ENCODE measurements at places on chromosomes 3 and 15.
A peak's percentile ranks its signal among the peaks of the same experiment; 100 is the strongest.

DNA sequence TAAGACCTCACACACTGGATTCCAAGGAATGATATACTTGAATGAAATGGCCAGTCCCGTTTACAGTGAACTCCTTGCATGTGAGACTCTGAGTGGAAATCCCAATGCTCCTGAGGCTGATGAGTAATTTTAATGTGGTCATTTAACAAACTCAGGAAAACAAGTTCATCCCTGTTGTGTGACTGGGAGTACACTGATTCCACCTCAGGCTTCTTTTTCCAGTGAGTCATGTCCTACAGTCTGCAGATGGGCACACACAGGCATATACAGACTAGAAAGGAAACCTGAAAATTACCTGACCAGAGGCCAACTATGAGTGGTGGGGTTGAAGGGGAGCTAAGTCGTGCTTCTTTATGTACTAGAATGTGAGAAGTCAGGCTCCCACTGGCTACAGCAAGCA lies 5.8 kb downstream of the SQOR start:
- DNase-seq, result no peak

- DNase-seq, result no peak
These were observed 29.8 kb upstream of the APOD start for GRCh38 chr3:195613468-195614069.

- DNase-seq, result no peak
These were observed 48.8 kb upstream of the PIK3R4 start for GRCh38 chr3:130795396-130795795.

DNA sequence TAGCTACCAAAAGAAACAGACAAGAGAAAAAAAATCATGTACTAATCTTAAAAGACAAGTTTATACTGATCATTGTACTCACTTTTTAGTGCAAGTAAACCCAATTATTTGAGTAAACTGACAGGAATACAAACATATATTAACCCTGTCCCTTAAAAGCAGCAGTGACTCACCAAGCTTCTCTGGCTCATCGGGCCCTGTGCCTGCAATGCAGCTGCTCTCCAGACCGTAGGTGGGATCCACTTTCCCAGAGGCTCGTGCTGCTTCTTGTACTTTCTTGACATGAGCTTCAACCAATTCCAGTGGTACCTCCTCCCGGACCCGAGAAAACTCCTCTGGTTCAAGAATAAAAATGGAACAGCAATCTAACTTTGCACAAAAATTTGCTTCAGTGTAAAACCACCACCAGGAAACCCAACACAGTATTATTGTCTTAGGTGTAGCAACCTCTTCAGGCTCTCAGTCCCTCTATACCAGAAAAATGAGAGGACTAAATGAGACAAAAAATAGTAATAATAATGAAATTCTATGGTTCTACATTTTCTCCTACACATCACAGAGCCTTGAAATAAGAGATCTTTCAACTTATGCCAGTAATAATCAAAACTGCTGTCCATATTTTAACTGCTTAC lies 82.6 kb upstream of the CSPG5 start:
- no peak for DNase-seq

GRCh38 chr3:24037971-24038370 lies 92.9 kb downstream of the NR1D2 start:
- no peak for DNase-seq

DNA sequence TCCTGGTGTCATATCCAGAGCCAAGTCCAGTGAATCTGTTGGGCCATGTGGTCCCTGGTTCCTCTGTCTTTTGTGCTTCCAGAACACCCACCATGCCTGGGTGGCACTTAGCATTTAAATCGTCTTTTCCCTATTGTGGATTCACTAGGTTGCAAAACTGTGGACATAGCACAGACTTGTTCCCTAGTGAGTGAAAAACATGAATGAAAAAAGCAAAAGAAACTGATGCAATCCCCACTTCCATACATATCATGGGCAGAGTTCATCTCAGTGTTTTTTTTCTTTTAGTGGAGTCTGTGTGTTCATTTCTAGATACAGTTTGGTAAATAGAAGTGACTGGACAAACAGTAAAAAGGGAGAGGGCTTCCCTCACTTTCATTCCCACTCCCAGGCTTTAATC lies 170.5 kb downstream of the SLCO3A1 start:
- DNase-seq, result no peak

DNA sequence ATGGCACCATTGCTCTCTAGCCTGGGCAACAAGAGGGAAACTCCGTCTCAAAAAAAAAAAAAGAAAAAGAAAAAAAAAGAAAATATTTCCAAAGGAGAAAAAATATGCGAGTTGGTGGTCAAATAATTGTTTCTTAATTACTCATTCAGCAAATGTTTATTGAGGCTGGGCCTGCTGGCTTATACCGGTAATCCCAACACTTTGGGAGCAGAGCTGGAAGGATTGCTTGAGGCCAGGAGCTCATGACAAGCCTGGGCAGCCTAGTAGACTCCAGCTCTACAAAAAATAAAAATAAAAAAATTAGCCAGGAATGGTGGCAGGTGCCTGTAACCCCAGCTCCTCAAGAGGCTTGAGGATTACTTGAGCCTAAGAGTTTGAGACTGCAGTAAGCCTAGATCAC lies 4.1 kb downstream of the KNL1 start:
- no peak for DNase-seq

- no peak for DNase-seq
These were observed 79.7 kb downstream of the LRRFIP2 start for GRCh38 chr3:37094636-37095035.

DNA sequence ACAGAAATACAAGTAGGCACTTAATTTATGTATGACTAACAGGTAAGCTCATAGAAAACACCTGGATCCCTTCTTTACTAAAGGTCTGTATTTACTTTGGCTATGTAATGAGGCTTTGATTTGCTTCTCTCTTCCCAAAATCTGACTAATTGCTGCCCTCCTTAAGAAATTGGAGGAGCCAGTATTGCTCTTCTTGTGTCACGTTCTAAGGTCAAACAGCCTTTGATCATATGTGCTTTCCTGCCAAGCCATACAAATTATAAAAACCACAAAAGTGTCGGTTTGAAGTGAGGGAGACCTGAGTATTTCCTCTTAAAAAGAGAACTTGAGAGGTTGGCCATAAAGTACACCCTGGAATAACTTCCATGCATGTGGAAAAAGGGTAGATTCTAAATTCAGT lies 112.1 kb upstream of the MB21D2 start:
- no peak for DNase-seq

- no peak for DNase-seq
These were observed 20.5 kb upstream of the FGD5 start for GRCh38 chr3:14798231-14798630.

DNA sequence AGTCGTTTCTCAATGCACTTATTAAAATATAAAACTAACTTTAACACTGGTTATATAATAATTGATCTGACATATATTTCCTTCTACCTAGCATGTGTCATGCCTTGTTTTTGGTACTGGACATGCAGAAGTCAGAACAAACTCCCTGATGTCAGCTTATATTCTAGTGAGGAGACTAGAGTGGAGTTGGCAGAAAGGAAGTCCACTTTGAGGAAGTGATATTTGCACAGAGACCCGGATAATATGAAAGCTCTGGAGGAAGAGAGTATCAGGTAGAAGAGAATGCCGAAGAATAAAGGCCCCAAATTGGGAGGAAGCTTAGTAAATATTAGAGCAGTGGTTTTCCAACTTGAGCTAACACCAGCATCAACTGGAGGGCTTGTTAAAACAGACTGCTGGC lies 24.6 kb upstream of the ZNF280D start:
- no peak for DNase-seq

DNA sequence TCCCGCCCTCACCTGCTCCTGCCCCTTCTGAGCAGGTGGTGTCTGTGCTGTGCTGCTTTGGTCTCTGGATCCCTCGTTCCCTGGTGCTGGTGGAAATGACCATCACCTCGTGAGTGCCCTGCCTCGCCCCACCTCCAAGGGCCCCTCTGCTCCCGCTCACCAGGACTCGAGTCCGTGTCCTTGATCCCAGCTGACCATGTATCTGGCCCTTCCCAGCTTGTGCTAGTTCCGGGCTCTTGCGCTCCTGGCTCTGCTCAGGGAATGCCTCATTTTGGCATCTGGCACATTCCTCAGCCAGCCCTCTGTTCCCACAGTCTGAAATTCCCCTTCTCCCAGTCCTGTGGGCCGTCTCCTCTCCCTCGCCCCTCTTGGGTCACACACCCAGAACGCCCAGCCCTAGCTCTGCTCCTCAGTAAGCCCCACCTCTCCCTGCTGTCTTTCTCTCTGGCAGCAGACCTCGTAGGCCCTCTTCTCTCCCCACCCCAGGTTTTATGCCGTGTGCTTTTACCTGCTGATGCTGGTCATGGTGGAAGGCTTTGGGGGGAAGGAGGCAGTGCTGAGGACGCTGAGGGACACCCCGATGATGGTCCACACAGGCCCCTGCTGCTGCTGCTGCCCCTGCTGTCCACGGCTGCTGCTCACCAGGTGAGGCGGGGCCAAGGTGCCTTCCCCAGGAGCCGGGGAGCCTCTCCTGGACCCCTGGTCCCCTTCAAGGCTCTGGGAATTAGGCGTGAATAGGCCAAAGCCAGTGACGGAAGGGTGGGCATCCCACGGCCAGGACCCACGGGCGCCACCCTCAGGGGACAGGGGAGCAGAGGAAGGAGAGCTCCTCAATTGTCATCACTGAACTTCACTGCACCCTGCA lies 11.5 kb downstream of the SLC51A start:
- DNase-seq, result no peak

DNA sequence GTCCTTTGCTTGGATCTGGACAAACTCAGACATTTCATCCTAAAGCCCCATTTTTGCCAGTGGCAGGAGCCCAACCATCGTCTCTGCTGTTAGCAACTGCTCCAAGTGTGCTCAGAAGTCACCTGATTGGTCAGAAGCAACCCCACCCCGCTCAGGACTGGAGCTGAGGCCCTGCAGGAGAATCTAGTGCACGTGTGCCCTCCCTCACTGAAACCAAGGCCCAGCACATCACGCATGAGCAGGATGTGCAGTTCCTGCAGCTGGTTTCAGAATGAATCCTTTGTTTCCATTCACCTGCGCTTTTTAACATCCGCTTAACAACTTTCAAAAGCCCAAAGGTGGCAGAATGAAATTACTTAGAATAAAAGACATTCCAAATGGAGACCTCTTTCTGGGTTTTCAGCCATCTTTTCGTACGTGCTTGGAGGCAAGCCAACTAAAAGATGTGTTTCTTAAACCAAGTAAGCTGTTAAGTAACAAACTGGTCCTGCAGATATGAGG lies 81.2 kb downstream of the SRGAP3 start:
- DNase-seq, result peak; percentile 45

DNA sequence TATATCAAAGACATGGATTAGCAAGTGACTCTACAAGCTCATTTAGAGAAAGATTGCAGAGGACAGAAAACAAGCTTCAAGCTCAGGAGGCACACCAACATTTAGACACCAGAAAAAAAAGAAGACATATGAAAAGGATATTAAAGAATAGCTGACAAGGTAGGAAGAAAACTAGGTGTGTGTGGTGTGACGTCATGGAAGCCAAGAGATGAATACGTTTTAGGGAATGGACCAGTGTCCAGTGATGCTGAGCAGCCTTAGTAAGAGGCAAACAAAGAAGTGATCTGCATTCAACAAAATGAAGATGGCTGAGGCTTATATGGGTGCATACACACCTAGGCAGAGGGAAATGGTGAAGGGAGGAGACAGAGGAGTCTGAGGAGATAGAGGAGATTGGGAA lies 377.4 kb downstream of the ROBO1 start:
- DNase-seq, result no peak

DNA sequence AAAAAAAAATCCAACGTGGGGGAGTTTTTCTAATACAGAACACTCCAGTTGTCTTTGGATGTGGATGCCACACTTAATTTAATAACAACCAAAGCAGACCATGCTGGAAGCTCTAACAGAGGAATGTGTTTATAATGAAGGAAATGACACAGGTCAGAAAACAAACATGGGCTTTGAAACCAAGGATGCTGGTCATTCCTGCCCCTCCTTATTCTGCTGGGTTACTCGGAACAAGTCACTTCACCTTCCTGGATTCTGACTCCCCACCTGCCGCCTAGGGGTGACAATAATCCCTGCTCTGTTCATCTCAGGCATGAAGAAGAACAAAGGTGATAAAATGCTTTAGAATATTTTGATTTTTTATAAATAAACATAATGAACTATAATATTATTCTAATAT lies 240.9 kb upstream of the ADAMTS9 start:
- DNase-seq, result no peak

- DNase-seq, result no peak
These were observed 96.0 kb upstream of the ZNF385D start for GRCh38 chr3:21847005-21847404.

DNA sequence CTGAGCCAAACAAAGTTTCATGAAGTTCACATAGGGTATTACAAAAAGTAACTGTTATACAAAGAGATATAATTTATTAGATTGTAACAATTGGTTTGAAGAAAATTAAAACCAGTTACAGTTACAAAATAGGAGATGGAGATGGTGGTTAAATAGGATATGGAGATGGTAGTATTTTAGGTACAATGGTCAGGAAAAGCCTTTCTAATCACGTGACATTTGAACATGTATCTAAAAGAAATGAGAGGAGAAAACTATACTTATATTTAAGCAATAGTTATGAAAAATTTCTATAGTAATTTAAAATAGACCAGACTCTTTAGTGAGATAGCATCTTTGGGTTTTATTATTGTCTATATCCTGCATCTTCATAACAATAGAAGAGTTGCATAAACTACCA lies 312.9 kb downstream of the RBMS3 start:
- no peak for DNase-seq

GRCh38 chr3:160105907-160106584 lies 117.4 kb downstream of the IL12A start:
- no peak for DNase-seq

- DNase-seq, result no peak
These were observed 180.0 kb downstream of the MAGI1 start for GRCh38 chr3:65858749-65859148.

DNA sequence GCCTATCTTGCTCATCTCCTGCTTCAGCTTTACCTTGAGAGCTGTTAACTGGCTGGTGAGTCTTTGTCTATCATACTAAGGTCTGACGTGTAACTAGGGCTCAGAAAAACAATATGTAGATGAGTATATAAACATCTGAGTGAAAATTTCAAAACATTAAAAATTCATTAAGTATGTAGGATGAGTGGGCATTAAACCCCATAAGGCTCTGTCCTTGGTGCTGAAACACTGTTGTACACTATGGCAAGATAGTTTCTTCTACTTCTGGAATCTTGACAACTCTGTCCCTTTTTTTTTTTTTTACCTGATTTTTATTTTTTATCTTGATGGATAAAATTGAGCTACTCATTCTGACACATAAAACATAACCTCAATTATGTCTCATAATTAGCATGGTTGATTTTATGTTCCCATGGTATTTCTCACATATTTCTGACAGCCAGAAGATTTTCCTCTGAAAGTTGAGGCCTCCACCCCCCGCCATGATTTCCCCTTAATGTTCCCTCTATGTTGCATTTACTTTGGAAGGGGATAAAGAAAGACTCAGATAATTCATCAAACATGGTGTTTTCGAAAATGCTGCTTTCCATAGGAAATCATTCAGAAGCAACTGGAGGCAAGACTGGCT lies 54.3 kb downstream of the DGKG start:
- no peak for DNase-seq

DNA sequence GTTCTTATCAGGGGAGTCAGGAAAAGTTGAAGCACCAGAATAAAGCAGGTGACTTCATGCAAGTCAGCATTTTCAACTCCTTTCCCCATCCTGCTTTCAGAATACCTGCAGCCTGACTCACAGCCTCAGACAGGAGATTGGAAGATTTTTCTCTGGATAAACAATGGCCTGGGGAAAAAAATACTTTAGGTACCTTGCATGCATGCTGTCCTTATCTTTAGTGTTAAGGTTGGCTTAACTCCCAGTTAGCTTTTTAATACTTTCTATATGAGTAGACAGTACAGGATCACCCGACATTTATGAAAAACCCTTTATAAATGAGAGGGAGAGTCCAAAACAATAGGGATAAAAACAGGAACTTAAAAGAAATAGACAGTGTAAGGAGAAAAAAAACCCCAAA lies 53.6 kb downstream of the PAK2 start:
- no peak for DNase-seq

- DNase-seq, result no peak
These were observed 91.3 kb upstream of the SLC25A36 start for GRCh38 chr3:140850210-140850955.

Data from CD4-positive, alpha-beta T cell treated with Interleukin-6 at 100 ng/mL for 8 hours (primary cell).